ENCODE measurements at places on chromosomes 12 and 14.

GRCh38 chr14:71061458-71061857 lies 154.2 kb downstream of the PCNX1 start:
- no peak for DNase-seq

DNA sequence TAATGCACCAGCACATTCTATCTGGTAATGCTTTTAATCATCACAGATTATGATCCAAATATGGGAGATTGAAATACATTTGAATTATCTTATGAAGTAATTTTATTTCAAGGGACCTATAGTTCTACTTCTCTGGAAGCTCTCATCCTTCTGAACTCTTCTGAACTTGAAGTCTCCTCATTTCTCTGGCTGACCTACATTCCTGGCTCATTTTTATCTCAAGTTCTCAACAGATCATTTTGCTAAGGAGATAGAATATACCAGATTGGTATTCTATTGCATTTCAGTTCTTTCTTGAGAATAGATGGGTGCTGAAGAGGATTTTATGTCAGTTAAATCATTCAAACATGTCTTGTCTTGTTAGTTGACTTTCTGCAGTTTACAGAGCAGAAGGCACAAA lies 7.9 kb downstream of the HMGA2 start:
- DNase-seq, result no peak

- no peak for DNase-seq
Observed at GRCh38 chr14:81406863-81407262, 6.7 kb upstream of the STON2 start.

DNA sequence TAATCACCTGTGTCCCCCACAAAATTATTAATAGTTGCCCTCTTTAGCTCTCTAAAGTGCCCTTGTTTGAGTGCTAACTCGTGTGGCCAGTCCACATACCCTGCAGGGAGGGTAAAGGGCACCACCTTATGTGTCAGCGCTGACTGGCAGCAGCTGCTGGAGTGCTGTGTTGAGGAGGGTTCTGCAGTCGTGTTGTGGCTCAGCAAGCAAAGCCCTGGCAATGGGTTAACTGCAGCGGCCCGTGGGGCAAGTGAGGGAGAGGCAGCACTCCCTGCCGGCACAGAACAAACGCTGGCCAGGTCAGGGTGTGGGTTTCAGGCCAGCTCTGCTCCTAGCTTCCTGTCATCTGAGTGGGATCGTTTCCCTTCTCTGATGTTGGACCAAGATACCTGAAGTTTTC lies 369.8 kb downstream of the CACNA1C start:
- DNase-seq, result no peak

DNA sequence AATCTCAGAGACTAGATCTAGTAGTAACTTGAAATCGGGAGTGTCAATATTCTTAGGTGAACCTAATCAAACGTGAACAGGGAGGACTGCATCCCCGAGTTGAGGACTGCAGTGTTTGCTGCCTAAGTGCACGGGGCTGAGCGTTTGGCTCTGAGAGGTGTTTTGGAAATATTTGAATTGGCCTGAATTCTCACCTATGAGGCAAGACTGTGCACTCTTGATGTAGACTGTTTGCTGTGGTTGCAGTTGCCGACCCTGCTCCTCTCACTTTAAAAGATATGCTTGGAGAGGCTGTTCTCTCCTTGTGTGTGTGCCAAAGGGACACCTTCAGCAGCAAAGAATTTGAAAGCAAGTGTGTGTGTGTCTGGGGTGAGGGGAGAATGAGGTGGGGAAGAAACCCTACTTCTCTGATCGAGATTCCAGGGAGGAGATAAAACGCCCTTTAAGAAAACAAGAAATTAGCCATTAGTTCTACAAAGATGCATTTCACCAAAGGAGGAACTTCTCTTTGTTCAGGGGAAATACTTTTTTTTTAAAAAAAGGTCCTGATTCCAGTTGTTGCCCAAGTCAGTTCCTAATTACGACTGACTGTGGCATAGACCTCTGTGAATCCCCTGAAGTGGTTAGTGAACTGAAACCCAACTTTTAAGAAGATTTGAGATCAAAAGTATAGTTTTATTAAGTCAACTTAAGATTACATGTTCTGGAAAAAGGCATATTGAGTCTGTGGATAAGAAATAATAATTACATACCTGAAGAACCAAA lies 106.6 kb downstream of the DYRK2 start:
- no peak for DNase-seq

- peak; percentile 26 for DNase-seq
Observed at GRCh38 chr12:219891-220352, 6.0 kb upstream of the SLC6A12 start.

DNA sequence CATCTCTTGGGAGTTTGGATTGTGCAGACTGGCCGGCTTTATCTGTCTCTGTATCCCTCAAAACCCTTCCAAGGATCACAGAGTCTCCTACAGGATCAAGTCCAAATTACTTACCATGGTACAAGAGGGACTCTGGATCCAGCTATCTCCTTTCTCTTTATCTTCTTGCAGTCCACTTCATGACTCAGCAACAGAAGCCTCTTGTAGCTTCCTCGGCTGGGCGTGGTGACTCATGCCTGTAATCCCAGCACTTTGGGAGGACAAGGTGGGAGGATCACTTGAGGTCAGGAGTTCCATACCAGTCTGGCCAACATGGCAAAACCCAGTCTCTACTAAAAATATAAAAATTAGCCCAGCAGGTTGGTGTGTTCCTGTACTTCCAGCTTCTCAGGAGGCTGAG lies 189.7 kb downstream of the BCAT1 start:
- DNase-seq, result no peak

- DNase-seq, result no peak
Observed at GRCh38 chr12:53501615-53502181, 615 bp downstream of the TARBP2 start.

- no peak for DNase-seq
Observed at GRCh38 chr12:52243856-52244614, 11.0 kb downstream of the KRT7 start.

DNA sequence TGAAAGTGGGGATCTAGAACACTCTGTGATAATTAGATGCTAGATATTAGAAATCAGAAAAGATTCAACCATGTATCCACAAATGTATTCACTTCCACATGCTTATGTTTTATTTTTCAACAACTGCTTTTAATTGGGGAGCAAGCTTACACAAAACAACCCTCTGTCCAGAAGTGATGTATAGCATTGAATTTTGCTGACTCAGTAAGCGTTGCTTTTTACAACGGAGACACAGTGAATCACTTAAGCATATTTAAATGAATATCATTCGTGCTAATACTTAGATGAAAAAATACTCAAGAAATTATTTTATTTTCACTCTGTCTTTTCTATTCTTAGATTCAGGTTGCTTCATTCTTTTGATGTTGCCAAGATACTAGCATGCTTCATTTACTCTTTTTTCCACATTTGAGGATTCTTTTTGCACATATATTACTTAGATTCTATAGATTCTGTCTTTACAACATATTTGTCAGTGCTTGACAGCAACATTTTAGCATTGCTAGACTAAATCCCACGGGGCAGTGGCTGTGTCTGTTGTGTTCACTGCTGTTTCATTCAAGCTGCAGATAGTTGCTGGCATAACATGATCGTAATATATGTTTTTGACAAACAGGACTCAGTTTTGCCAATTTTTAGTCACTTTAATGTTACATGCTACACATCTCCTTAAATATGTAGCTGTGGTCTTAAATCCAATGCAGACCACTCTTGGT lies 1714.4 kb upstream of the SEL1L start:
- no peak for DNase-seq

DNA sequence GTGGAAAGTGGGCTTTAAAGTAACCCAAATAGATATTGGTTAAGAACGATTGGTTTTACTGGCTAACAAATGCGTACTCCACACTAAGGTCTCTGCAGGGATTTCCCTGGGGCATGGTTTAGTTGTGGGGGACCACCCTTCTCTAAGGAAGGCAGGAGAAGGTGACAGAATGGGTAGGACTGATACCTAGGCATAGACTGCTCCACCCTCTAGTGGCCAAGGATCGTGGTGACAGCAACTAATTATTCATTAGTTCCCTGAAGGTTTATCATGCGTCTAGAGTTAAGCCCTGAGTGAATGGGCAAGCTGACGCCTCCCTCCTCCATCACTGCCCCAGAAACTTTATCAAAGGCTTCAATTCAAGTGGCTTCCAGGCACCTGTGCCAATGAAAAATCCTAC lies 9.1 kb downstream of the FAM181A start:
- no peak for DNase-seq
